ENCODE measurements at places on chromosomes 16 and 17.

DNA sequence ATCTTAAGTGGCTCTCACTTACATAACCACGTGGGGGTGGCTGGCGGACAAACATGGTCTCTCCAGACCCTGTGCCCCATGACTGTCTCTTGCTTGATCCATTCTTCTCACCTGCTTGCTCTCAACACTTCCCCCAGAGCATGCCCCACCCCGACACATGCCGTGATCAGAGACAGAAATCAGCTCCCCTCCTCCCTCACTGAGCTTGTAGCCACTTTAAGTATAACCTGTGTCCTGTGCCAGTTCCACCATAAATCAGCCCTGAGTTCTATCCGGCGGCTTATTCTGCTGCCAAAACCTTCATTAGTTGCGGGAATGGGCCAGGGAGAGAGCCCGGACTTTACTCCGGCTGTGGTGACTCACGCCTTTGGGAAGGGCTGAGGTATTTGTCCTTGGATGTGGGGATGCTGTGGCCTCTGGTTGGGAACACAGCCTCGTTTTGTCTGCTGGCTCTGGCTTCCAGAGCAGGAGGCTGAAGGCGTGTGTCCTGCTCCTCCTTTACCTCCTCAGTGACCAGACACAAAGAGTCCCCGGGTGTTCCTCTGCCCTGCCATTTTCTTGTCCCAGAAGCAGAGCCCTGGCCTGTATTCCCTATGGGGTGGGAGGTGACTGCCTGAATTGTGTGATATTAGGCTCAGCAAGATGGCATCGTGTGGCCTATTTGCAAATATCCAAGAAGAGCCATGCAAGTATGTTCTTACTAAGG, 21.1 kb downstream of the ANKRD40 start:
- DNase-seq: no peak

DNA sequence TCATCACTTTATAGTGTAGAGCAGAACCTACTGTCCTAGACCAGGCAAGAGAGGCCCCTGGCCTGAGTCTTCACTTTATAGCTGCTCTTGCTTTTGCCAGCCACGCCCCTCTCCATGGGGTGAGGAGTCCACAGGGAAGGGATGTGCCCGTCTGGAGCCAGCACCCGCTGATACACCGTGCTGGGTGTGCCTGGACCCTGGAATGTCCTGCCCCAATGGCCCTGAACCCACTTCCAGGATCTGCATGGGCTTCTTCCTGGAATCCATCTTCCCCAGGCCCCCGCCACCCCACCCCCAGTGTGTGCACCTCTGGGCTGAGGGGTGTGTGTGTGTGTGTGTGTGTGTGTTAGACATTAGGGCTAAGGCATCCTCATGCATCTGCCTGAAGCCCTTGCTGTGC, 44.9 kb downstream of the MEOX1 start:
- no peak for DNase-seq

DNA sequence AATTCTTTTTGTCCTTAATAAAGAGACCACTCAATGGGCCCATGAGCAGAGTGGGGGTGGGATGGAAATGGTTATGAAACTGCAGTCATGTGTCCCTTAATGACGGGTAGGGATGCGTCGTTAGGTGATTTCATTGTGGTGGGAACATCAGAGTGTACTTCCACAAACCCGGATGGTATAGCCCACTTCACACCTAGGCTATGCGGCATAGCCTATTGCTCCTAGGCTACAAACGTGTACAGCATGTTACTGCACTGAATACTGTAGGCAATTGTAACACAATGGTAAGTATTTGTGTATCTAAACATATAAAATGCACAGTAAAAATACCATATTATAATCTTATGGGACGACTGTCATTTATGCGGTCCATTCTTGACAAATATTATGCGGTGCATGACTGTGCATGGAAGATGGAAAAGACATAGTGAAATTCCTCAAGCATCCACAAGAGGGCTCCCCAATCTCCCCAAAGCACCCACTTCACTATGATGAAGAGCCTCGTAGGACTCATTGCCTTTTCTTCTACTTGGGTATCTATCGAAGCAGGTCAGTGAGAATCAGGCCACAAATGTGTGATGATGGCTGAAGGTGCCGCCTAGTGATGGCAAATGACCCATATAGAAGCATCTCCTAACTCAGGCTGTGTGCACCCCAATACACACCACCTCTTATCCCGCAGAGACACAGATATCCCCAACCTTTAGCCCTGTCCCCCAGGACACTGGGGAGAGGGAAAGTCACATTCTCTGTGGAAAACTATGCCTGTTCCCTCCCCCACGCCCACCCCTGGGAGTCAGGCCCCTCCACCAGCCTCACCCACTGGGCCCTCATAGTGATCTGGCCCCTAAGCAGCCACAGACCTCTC, 43.5 kb downstream of the TBX21 start:
- peak; percentile 59 for DNase-seq

DNA sequence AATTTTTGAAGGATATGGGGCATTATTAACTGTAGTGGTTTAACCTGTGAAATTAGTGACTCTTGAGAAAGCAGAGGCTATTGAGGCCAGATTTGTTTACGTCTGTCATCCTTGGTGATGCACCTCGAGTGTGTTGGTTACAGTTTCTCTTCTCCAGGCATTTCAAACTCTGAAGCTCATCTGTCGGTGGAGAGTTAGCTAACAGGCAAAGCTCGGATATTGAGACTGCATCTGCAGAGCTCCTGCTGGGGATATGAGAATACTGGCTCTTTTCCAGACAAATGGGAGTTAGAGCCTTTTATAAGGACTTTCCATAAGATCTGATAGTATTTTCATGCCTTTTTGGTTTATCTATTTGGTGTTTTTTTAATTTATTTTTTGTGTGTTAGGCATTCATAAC, 6.7 kb downstream of the CLEC16A start:
- DNase-seq: no peak

- DNase-seq: no peak
These were observed 380.3 kb downstream of the WWOX start for GRCh38 chr16:78479723-78480122.

- no peak for DNase-seq
These were observed 12.2 kb upstream of the METRNL start for GRCh38 chr17:83067071-83067717.

GRCh38 chr17:42574463-42574862, 3.1 kb downstream of the PSMC3IP start:
- DNase-seq: no peak

DNA sequence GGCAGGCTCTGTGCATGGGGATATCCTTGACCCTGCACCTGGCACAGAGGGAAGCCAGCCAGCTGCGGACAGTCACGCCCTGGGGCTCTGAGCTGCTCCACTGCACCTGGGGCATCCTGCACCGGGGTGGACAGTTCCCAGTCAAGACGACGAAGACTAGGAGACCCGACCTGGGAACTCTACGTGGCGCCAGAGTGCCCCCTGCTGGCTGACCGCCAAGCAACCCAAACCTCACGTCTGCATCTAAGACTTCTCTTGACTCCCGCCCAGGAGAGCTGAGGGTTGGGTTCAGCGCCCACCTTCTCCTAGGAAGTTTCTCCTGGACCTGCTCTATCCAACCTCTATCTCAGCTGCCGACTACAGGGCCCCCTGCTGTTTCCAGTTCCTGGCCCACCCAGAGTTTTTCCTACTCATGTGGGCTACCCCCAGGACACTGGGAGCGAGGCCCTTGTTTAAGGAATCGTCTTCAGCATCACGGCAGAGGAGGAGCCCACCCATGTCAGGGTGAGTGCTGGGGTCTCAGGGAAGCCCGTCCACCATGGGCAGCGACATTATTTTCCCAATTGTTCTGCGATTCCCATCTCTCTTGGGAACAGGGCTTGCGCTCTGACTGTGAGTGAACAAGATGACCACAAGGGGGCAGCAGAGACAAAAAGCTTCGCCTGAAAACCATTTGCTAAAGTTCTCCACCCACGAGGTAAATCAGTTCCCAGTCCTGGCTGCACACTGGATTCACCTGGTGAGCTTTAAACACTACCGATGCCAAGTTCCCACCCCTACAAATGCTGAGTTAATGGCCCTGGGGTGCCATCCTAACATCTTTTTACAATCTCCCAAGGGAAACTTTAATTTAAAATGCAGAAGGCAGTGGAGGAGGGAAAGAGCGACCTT, 29.3 kb downstream of the TLE7 start:
- peak; percentile 65 for DNase-seq

GRCh38 chr16:30032083-30032819, 1.2 kb upstream of the TLCD3B start:
- peak; percentile 66 for DNase-seq

DNA sequence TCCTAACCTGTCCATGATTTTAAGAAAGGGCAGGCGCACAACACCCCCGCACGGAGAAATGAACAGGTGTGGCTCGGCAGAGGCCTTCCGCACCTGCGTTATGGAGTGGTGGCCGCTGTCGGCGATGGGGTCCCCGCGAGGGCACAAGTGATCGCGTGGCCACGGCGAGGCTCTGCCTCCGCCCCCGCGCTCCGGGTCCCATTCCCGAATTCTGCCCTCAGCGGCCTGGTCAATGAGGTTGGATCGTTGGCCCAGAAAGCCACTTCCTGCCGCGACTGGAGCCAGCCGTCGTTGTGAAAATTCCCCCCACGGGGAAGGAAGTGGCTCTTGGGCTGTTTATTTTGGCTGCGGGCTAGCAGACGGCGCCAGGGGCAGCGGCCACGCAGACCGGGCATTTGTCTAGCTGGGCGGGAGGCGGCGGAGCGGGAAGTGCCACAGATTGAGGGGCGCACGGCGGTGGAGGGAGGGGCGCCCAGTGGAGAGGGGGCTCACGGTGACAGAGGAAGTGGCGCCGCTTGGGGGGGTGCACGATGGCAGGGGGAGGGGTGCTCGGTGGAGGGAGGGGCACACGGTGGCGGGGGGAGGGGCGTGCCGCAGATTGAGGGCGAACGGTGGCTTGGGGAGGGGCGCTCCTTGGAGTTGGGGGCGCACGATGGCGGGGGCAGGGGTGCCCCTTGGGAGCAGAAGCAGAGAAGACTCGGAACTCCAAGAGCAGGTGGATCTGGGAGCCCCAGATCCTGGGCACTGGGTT, 25.0 kb downstream of the MRC2 start:
- DNase-seq: peak; percentile 19

DNA sequence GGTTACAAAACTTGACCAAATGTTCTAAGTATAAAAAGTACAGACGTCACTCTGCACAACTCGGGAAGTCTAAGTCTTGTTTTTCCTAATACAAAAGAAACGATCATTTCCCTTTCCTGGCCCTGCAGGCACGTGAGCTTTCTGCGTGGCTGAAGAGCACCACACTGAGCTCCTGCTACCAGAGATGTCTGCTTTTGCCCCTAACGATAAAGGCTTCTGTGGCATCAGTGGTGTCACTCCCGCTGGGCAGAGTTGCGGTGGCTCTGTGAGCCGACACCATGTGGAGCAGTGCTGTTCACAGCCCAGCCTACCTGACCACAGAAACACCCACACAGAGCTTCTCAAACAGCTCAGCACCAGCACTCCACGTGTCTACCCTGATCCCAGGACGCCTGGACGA, 20.5 kb downstream of the EMC8 start:
- no peak for DNase-seq

DNA sequence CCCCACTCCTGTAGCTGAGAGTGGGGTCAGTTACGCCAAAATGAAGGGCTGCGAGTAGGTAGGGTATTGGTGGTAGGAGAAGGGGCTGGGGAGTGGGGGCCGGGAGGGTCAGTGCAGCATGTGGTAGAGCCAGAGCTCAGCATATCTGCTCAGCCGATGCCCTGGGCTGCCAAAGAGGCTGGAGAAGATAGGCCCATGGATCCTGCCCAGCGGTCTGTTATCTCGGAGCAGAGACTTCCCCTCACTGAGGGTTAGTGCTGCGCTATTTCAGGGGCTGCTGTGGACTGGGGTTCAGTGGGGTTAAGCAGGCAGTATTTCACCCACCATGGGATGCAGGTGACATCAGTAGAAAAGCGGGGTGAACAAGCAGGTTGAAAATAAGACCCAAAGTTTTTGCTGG, 19.7 kb downstream of the RHBDL3 start:
- no peak for DNase-seq

DNA sequence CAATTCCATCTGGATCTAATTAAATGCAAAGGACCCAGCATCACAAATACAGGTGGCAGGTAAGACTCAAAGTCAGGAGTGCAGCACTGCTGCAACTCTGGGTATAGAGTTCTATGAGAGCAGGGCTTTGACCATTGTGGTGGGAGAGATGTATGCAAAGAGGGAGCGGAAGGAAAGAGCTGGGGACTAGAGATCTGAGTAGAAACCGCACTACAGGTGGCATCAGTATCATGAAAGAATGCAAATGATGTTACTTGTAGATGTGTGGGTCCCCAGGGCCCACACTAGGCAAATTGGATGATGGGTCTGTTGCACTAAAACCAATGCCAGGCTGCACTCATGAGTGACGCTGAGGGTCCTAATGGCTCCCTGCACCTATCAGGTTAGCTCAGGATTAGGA, 287.1 kb upstream of the ASIC2 start:
- no peak for DNase-seq

DNA sequence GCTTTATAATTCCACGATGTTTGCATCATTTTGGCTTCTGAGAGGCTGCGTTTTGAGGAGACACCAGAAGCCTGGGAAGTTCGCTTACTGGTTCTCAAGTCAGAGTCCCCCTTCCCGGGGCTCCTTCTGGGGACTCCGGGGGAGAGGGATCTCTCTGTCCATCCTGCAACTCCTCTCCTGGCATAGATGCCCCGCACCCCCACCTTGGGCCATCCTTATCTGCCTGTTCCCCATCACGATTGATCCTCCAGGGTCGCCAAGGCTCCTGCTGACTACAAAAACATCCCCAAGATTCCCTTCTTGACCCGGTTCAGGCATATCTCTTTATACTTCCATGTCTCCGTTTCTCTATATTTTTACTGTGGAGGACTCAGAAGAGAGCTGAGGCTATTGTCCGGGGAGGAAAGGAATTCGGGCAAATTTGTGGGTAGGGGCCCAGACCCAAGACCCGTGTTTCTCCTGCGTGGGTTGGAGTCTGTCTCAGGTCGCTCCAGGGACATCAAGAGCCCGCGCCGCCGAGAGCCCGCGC, 18.4 kb upstream of the HOXB13 start:
- no peak for DNase-seq

- DNase-seq: no peak
These were observed 70.0 kb upstream of the PMFBP1 start for GRCh38 chr16:72241930-72242329.

DNA sequence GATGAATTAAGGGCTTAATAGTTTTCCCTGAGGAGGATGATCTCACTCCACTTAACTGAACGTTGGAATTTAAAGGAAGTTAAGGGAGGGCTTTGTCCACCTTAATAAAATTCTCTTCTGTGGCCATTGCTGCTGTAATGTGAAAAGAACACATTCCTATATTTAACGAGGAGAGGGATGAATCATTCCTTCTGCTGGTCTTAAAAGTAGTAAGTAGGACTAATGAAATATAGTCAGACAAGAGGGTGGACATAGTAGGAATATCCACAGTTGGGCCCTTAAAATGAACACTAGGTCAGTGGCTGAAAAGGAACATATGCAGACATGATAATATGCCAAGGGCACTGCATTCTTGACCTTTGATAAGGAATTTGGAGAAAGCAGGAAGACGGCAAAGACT, 405.6 kb downstream of the PMP22 start:
- no peak for DNase-seq

- DNase-seq: no peak
These were observed 28.6 kb upstream of the MEIOC start for GRCh38 chr17:44627513-44628242.

DNA sequence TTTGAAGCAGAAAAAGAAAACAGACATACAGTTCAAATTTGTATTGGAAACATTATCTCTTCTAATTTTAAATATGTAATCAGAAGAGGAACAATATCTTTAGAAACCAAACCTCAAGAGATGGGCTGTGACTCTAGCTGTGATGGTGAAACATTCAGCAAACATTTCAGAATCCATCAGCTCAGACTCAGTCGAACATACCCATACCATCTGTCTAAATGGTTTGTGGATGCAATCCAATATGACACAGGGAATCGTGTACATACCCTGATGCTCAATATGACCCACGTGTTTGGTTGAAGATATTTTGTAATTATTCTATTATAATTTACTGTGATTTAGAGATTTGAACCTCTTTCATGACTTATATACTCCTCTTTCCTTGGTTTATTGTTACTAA, 665.2 kb upstream of the CDH8 start:
- DNase-seq: no peak
